ENCODE measurements at places on chromosomes 4 and X.

DNA sequence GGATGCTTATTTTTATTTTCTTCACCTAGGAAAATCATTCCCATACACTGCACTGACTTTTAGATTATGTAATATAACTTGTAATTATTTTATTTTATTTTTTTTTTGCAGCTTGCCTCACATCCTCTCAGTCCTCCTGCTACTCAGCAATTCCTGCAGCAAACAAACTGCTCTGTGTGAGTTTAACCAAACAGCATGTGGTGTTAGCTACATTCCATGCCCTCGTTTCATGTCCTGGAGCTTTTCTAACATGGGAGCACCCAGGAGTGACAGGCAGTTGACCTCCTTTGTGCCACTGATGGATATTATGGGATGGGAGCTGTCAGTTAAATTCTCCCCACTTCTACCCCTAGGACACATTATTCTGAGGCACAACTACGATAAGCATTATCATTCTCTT lies 24.8 kb downstream of the CXCL1 start:
- no peak for DNase-seq

DNA sequence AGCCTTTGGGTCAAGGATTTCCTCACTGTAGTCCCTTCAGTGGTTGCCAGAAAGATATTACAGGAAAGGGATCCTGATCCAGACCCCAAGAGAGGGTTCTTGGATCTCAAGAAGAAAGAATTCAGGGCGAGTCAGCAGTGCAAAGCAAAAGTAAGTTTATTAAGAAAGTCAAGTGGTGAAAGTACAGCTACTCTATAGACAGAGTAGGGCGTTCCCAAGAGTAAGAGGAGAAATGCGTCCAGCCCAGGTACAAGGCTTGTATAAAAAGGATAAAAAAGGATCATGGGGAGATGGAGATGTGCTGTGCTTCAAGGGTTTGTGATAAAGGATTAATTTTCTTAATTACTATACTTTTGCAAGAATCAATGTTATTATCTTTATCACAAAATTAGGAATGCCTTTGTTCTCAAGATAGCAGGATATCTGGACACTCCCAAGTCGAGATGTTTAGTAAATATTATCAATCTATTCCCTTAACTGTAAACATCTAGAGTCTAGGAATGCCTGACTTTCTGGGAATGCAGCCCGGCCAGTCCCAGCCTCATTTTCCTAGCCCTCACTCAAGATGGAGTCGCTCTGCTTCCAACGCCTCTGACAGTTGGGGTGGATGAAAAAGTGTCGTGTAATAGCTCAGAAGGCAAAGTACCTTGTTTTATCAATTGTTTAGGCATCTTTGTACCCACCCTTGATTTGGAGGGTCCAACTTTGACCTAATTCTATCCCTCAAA lies 360.7 kb downstream of the GPM6A start:
- DNase-seq, result no peak

DNA sequence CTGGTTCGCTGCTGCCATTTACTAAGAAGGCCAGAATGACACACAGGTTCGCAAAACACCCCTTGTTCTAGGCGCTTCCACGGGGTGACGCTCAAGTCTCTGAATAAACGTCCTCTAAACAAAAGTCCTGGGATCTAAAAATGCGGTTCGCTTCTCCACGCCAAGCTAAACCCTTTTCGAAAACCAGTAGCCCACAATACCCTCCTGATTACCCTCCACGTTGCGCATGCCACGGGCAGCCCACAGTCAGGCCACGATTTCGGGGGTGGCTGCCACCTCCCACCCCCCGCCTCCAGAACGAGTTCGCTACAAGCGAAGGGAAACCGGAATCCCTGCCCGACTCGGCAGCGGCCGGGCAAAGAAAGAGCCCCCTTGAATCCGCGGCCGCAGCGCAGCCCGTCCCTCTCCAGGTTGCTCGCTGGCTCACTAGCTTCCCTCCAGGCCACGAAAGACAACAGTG lies 423 bp downstream of the RPL39 start:
- DNase-seq, result peak; percentile 54

DNA sequence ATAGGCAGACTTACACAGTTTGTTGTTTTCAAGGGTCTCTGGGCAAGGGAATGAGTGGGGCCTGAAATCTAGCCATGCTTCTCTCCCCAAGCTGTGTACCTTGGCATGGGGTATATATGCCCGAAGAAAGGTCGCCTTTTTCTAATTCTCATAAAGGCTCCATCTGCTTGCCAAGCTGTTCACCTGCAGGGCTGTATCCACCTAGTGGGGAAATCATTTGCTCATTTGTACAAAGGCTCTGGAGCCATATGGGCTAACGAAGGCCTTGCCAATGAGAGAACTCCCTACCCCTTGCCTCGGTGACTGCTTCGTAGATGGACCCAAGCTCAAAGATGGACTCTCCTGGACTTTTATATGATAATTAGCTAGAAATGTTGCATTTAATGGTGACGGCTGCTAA lies 1097.0 kb downstream of the PDHA2 start:
- no peak for DNase-seq

- DNase-seq, result no peak
Observed at GRCh38 chr4:185411849-185412248, 13.9 kb downstream of the UFSP2 start.
